ENCODE measurements at places on chromosomes 1 and 21.
A peak's percentile ranks its signal among the peaks of the same experiment; 100 is the strongest.

DNA sequence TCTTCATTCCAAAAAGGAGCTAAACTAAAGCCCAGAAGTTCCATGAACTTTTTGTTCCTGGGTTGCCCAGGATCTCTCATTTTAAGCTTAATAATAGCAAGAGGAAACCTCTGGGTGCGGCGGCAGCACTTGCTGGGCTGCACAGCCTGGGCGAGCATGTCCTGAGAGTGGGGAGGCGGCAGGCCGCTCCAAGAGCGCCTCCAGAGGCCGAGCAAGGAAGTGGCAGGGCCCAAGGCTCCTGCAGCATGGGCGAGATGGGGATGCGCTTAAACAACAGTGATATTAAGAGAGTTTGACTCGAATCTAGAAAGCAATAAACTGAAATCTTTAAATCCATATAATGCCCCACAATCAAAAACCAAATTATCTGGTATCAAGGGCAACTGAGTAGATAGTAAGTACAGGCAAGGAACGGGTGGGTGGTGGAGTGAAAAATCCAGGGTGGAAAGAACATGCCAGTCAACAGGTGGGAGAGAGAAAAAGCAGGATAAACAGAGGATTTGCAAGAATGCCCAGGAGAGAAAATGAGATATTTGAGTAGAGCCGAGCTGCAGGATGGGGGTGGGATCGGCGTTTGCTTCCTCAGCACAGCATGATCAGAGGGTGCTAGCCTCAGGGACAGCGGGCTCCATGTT is 14.1 kb upstream of the TNR start:
- DNase-seq = no peak

- no peak for DNase-seq
These were observed 25.3 kb downstream of the TRIM11 start for GRCh38 chr1:228381356-228381755.

DNA sequence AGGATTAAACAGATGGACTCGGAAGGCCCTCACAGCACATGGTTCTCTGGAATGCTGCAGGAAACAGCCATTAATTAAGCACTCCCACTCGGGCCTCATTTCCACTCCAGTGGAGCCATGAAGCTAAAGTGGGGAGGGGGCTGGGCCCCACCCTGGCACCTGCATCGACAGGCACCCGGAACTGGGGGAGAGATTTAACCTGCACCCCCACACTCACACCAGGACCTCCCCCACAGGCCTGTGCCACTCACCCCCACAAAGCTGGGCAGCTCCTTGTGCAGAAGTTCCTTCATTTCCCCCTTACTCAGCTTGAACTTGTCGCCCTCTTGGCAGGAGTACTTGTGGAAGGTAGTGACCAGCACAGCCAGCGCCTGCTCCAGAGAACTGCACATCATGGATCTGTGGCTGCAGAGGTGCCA is 2.2 kb downstream of the S100A2 start:
- DNase-seq = no peak

DNA sequence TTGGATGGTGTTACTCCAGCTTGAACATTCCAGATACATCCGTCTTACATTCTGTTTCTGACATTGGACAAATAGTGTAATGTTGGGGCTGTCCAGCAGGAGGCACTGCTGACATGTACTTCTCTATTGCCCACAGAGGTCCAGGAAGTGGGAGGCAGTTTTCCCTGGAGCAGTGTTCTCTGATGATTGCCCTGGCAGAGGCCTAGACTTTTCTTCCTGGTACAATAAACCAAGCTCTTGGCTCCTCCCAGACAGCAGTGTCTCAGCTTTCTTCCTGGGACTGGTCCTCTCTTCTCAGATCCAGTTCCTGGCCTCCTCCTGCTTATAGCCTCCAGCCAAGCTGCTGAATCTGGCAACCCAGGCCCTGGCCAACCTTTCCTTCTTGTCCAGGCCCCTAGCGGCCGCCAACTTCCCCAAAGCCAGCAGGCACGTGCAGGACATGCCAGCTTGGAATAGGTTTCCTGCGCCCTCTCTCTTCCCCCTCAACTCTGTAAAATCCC is 14.9 kb upstream of the IFNLR1 start:
- peak; percentile 40 for DNase-seq

GRCh38 chr1:30521261-30521865 is 202.0 kb downstream of the MATN1 start:
- no peak for DNase-seq

DNA sequence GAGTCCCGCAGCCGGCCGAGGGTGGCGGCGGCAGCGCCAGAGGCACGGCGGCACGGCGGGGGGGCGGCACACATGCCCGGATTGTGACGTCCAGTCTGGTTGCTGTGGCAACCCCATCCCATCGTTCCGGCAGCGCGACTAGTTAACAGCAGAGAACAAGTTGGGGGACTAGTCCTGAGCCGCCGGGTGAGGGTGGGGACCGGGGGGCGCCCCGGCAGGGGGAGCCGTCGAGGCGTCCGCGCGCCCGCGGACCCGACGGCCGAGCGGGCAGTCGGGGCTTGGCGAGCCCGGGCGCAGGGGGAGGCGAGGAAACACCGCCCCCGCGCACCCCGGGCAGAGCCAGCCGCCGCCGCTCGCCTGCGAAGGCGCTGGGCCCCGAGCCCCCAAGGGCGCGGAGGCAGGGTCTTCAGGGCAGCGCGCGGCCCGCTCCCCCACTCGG is at the start of gene CHD5:
TSS of gene CHD5 (minus strand) at position 54 of the 439 bp plus-strand sequence. CDS start 298 bp downstream, outside the sequence.
- no peak for DNase-seq

GRCh38 chr1:40634901-40635655 is 30.4 kb downstream of the RIMS3 start:
- no peak for DNase-seq

- no peak for DNase-seq
These were observed 24.3 kb upstream of the RSBN1 start for GRCh38 chr1:113836534-113836933.

GRCh38 chr1:94792473-94793295 is 27.5 kb upstream of the SLC44A3 start:
- DNase-seq = no peak

- DNase-seq = no peak
These were observed 4.1 kb downstream of the TAGLN2 start for GRCh38 chr1:159921251-159921650.

DNA sequence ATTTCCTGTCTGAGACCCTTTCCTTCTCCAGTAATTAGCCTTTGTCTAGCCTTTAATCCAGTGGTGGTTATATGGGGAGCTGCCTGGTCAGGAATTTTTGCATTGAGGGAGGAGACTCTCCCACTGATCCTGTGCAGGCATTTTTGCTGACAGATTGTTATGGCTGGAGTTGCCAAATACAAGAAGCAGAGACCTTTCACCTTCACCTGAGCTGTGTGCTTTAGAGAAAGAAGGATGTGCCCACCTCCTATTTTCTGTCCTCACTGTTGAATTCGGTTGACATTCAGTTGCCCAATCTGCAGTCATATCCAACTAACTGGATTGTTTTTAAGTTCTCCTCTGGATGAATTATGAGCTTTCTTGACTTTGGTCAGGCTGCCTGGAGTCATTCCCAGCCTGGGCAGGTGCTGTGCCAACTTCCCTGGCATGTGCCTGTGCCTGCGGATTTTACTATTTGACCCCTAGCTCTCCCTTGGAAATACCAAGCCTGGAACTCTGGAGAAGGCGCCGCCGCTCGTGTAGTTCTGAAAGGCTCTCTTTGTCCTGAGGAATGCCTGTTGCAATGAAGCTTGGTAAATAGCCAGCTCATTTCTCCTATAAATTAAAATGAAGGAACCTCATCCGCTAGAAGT is 143.9 kb downstream of the NOS1AP start:
- no peak for DNase-seq

DNA sequence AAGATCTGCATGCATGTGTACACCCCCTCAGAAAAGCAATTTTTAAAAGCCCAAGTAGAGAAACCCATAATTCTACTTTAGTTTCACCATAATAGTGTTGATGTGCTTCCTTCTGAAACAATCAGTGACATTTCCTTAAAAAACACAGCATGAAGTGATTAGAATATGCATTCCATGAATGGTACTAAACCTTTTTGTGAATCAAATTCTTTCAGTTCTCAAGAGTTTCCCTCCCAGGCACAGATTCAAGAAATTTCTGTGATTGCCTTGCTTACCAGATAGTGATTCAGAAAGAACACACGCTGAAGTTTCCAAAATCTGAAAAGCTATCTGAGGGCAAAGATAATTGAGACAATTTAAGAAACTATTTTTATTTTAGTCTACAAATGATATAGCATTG is 136.4 kb upstream of the ADGRL2 start:
- no peak for DNase-seq

DNA sequence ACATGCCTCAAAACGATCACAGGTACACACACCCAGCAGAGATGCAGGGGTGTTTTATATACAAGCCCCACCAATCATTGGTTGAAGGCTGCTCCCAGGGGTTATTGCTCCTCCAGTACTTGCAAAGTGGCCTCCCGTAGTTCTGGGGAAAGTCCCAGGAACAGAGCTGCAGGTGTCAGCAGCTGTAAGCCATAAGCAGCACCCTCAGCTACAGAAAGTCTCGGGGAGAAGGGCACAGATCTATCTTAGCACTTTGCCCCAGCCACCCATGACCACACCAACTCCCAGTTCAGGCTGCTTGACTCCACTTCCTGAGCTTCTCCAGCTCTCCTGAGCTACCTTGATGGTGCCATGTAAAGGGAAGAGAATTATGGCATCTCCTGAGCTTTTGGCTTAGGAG is 222.7 kb upstream of the GJB5 start:
- DNase-seq = no peak

- no peak for DNase-seq
These were observed 58.5 kb downstream of the EIF4G3 start for GRCh38 chr1:21118167-21118566.

DNA sequence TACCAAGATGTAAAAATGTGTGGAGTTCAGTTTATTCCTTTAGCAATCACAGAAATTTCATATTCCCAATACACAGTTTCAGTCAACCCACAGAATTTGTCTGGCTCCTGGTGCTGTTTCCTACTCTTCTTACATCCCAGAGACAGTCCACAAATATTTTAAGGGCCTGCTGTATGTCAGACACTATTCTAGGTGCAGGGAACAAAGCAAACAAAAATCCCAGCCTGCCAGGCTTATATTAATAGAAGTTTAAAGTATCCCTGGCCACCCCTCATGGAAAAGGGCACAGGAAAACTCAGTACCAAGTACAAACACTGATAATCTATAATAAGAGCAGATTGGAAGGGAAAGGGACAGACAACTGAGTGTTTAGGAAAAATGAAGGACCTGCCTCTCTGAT is 194.8 kb downstream of the ZP4 start:
- DNase-seq = no peak

Data from stimulated activated CD4-positive, alpha-beta T cell treated with anti-CD3 and anti-CD28 coated beads, Interleukin-15, amount 100 ng/mL, for 48 hours (primary cell).